Kidney (tissue), 22 donors: ENCODE measurements at places on chromosomes 1 and 21.

GRCh38 chr1:203778789-203779188 lies 13.8 kb downstream of the LAX1 start:
- no peak for DNase-seq
- no peaks in the 10 kb centered on the region for H3K4me1 ChIP-seq
- no peak overlapping the region for H3K4me3 ChIP-seq
- no peaks in the 10 kb centered on the region for H3K36me3 ChIP-seq

GRCh38 chr1:170700842-170701615 lies 37.1 kb downstream of the PRRX1 start:
- H3K4me3 ChIP-seq, result no peak overlapping the region
- H3K27me3 ChIP-seq, result no peaks in the 10 kb centered on the region
- no peaks in the 10 kb centered on the region for H3K36me3 ChIP-seq
- DNase-seq, result no peak
- H3K4me1 ChIP-seq, result no peaks in the 10 kb centered on the region
- no peak overlapping the region for H3K27ac ChIP-seq

DNA sequence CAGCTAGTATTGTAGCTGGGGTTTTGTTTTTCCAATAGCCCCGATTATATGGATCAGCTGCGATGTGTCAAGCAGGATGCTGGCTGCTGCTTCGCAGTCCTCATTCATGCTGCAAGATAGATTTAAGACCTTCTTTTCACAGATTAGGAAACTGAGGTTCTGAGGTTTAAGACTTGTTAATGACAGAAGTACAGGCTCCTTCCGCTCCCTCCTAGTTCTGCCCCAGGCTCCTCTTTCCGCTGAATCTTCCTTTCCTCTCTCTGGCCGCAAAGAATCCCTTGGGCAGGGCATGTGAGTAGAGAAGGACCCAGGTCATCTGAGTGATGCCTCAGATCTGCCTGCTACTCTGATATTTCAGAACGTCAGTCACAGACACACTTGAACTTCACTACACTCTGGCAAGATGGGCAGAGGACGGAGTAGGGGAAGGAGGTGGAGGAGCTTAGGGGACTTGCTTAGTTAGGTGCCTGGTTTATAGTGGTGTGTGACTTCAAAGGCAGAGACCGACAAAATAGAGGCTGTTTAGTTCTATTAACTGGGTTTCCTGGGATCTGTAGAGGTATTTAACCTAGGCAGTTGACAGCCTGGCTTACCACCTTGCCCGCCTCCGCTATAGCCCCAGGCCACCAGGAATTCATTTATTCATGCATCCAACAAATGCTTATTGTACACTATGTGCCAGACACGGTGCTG lies 4.2 kb downstream of the IGSF21 start:
- H3K4me1 ChIP-seq, result no peaks in the 10 kb centered on the region
- H3K27me3 ChIP-seq, result peaks cover 43% of the 10 kb centered on the region

GRCh38 chr1:231177936-231178335 lies 16.1 kb downstream of the TRIM67 start:
- no peak overlapping the region for H3K4me3 ChIP-seq
- H3K27me3 ChIP-seq, result no peaks in the 10 kb centered on the region
- H3K4me1 ChIP-seq, result no peaks in the 10 kb centered on the region
- H3K36me3 ChIP-seq, result no peaks in the 10 kb centered on the region
- no peak for DNase-seq
- no peak overlapping the region for H3K27ac ChIP-seq

- no peak overlapping the region for H3K4me3 ChIP-seq
- H3K4me1 ChIP-seq, result peaks cover 3% of the 10 kb centered on the region
- no peak overlapping the region for H3K27ac ChIP-seq
Observed at GRCh38 chr21:42310411-42311001, 4.7 kb downstream of the TFF3 start.

DNA sequence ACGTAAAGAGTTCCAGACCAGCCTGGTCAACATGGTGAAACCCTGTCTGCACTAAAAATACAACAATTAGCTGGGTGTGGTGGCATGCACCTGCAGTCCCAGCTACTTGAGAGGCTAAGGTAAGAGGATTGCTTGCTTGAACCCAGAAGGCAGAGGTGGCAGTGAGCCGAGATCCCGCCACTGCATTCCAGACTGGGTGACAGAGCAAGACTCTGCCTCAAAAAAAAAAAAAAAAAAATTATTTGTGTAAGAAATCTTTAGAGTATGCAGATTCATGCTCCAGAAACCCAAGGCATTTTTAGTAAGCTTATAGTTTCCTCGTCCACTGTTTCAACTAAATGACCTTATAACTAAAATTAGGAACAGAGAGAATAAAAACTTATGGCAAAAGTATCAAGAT lies 51.3 kb downstream of the ABL2 start:
- no peak overlapping the region for H3K4me3 ChIP-seq
- no peaks in the 10 kb centered on the region for H3K27me3 ChIP-seq
- no peak overlapping the region for H3K27ac ChIP-seq

- no peak overlapping the region for H3K4me3 ChIP-seq
- H3K27ac ChIP-seq, result no peak overlapping the region
- no peaks in the 10 kb centered on the region for H3K4me1 ChIP-seq
- no peaks in the 10 kb centered on the region for H3K27me3 ChIP-seq
- no peaks in the 10 kb centered on the region for H3K36me3 ChIP-seq
Observed at GRCh38 chr1:151478140-151478812, 19.0 kb upstream of the POGZ start.

GRCh38 chr1:215957663-215958062 lies 390.6 kb downstream of the KCTD3 start:
- H3K36me3 ChIP-seq, result no peaks in the 10 kb centered on the region
- H3K27ac ChIP-seq, result no peak overlapping the region
- no peaks in the 10 kb centered on the region for H3K4me1 ChIP-seq

- H3K36me3 ChIP-seq, result no peaks in the 10 kb centered on the region
- no peaks in the 10 kb centered on the region for H3K4me1 ChIP-seq
- no peak overlapping the region for H3K4me3 ChIP-seq
- no peaks in the 10 kb centered on the region for H3K27me3 ChIP-seq
Observed at GRCh38 chr1:225762002-225762441, 15.6 kb upstream of the SRP9 start.

- no peaks in the 10 kb centered on the region for H3K36me3 ChIP-seq
- no peaks in the 10 kb centered on the region for H3K4me1 ChIP-seq
- H3K27me3 ChIP-seq, result no peaks in the 10 kb centered on the region
- DNase-seq, result no peak
- no peak overlapping the region for H3K27ac ChIP-seq
Observed at GRCh38 chr1:51214615-51215131, 21.4 kb upstream of the RNF11 start.

DNA sequence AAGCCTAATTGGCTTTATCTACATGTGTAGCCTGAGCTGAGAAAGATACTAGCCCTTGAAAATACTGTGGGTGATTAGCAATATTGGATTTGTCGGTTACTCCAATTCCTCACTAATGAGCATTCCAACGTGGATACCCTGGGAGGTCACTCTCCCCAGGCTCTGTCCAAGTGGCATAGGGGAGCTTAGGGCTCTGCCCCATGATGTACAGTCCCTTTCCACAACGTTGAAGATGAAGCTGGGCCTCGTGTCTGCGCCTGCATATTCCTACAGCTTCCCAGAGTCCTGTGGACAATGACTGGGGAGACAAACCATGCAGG lies 2.6 kb downstream of the RCC1 start:
- no peaks in the 10 kb centered on the region for H3K27me3 ChIP-seq
- H3K4me3 ChIP-seq, result peak overlapping the region; percentile 96
- DNase-seq, result no peak
- H3K27ac ChIP-seq, result no peak overlapping the region
- H3K36me3 ChIP-seq, result peaks cover 21% of the 10 kb centered on the region
- peaks cover 3% of the 10 kb centered on the region for H3K4me1 ChIP-seq

DNA sequence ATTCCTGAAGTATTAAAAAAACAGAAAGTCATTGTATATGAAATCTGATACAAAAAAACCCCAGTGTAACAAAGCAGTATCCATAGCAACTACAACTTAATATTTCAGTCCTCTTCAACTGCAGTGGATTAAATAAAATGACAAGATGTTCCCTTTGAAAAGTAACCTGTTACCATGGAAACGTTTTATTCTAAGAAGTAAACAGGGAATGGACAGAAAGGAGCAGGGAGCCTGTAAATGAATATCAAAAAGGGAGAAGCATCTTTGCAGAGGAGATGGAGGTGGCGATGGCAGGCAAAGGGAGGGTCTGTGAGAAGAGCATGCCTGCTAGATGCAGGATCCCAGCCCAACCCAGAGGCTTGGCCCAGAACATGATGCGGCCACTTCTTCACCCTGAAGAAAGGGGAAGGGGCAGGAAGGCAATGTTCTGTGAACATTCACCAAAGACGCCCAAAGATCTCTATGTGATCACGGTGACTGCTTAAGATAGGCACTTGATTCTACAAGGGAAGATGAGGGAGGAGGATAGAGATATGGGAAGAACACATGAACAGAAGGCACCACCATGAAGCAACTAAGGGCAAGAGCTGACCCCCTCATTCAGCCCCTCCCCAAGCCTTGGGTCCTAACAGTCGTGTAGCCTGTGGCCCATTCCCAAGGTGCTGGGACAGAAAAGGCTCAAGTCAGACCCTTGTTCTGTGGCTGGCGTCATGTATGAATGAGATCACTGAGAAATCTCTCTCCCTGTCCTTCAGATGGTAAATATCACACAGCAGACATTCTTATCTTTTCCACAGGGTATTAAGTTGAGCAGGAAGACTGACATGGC lies 200.0 kb downstream of the SLC45A1 start:
- peaks cover 6% of the 10 kb centered on the region for H3K4me1 ChIP-seq
- DNase-seq, result no peak
- peaks cover 7% of the 10 kb centered on the region for H3K36me3 ChIP-seq

GRCh38 chr1:33007190-33008050 lies 29.3 kb downstream of the AK2 start:
- H3K27ac ChIP-seq, result peak overlapping the region; percentile 30
- H3K27me3 ChIP-seq, result no peaks in the 10 kb centered on the region
- no peak for DNase-seq
- no peaks in the 10 kb centered on the region for H3K4me1 ChIP-seq
- H3K36me3 ChIP-seq, result peaks cover 5% of the 10 kb centered on the region
- no peak overlapping the region for H3K4me3 ChIP-seq
